ENCODE measurements at places on chromosomes 1 and 21.

DNA sequence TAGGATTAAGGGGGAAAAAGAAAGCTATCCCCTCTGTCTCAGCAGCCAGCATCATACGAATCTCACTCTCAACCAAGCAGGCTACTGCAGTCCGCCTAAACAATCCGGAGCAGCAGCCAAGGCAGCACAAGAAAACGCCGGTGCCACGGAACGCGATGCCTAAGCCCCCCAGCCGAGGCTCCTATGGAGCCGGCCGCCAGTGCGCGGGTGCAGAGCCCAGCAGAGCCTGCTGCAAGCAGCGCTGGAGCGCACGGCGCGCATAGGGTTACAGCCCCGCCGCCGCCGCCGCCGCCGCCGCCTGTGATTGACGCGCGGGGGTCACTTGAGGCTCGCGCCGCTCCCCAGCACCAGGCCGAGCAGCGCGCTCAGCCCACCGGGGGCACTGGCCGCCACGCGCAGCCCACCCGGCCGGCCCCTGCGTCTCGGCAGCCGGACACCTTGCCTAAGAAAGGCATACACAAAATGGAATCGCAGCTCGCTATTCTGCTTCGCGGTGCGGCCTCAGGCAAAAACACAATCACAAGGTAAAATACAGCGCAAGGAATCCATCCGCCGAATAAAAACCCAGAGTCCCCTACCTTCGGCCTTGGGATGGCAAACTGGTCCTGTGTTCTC, 780 bp downstream of the HIVEP3 start:
- no peak for DNase-seq

DNA sequence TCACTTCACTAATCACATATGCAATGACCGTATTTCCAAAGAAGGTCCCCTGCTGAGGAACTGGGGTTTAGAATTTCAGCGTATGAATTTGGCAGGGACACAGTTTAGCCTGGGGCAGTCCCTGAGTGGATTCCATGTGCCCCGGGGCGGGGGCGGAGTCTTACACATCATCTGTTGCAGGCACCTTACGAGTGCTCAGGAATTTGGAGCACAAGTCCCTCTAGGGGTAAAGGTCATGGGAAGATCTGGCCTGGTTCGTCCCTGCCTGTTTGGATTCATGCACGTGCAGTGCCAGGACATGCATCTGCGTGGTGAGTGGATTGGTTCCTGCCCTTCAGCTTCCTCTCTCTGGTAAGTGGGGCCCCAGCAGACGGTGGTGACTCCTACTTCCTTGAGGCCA, 208.3 kb upstream of the C1orf174 start:
- no peak for DNase-seq

- no peak for DNase-seq
Observed at GRCh38 chr1:240709676-240710075, 97.7 kb upstream of the GREM2 start.

DNA sequence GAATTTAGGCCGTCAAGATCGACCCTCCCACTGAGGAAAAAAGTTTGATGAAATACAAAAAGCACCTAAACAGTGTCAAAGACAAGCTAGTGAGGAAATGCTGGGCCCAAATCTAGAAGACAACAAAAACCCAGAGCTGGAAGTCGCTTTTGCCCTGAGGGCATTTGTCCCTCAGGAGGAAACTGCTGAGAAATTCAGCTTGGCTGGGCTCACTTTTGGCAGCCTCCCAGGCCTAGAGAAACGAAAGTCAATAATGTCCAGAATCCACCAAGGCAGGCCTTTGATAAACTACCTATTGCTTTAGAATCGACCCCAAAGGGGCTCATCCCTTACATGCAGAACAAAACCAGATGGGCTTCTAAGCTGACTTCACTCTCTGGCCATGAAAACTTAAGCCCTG, 38.9 kb downstream of the SYT2 start:
- DNase-seq, result no peak

GRCh38 chr1:239997515-239998311, 94.0 kb upstream of the FMN2 start:
- no peak for DNase-seq

DNA sequence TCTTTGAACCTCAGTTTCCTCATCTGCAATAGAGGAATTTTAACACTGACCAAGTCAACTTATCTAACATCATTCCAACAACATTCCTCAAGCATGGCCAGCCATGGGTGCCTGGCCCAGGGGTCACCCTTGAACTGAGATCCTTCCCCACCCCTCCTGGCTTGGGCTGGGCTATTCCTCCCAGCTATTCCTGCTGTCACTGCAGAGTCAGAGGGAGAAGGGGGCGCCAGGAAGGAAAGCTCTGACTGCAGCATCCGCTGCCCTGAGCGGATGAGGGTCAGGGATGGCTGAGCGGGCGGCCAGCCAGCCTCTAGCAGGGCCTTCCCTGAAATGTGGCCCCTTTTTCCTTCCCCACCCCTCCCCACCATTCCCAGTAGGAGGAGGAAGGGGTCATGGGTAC, 3.1 kb downstream of the TINAGL1 start:
- DNase-seq, result no peak

- DNase-seq, result no peak
Observed at GRCh38 chr1:245874942-245875580, 632.0 kb downstream of the SMYD3 start.

DNA sequence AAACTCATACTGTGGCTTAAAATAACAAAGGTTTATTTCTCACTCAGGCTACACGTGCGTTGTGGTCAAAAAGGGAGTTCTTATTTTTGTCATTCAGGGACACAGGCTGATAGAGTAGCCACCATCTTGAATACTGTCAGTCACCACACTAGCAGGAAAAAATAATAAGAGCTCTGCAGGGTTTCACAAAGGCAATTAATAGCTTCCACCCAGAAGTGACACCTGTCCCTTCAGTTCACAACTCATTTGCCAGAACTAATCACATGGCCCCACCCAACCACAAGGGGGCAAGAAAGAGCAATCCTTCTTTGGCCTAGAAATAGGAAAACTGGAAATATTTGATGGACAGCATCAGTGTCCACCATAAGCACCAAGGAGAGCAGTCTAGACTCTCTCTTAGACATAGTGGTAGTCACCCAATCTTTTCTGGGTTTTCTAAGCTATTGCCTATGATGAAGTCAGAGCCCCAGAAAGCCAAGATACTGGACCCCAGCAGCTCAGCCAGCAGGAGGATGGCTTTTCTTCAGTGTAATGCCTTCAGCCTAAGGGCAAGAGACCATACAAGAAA, 8.2 kb downstream of the HAPLN2 start:
- DNase-seq, result no peak

- no peak for DNase-seq
Observed at GRCh38 chr1:38576241-38576640, 283.3 kb downstream of the RRAGC start.

GRCh38 chr1:201715801-201716741, 112.9 kb upstream of the IPO9 start:
- DNase-seq, result no peak

DNA sequence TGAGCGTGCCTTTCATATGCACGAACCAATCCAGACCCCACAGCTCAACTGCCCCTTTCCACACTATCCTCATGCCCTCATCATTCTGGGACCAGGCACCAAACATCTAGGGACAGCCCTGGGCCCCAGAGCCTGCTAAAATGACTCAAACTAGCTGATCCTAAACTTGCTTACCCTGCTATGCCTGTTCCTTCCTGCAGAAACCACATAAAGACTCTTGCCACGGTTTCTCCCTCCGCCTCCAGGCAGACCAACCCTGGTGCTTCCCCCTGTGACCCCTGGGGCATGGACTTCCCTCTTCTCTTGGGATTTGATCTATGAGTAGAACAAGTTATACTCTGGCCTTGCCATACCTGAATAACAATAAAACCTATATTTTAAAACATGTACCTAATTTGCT, 138.0 kb upstream of the CD34 start:
- no peak for DNase-seq
